T-helper 17 cell (primary cell): ENCODE measurements at places on chromosomes 2 and 18. TPM values are rescaled to one million over a fixed set of nuclear protein-coding genes. Genes with fewer than 3 reads are reported as not detected.

DNA sequence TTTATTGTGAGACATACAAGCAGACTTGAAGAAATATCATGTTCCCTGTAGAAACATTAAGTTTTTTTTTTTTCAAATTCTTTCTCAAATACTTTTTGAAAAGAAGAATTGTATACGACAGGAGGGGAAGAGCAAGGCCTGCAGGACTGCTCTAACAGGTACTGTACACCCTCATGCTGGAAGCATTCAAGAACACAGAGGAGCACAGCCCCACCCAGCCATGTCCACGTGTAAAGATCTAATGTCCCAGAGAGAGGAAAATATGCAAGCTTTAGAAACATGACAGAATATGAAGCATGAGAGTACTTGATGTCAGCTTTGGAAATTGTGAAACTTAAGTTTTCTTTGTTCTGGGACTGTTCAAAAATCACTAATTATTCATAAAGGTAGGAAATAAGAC, 191.6 kb downstream of the TTC32 start:
- H3K4me3 ChIP-seq: no peak overlapping the region
- H3K27ac ChIP-seq: no peak overlapping the region
- no peaks in the 10 kb centered on the region for H3K36me3 ChIP-seq
- H3K4me1 ChIP-seq: no peaks in the 10 kb centered on the region

DNA sequence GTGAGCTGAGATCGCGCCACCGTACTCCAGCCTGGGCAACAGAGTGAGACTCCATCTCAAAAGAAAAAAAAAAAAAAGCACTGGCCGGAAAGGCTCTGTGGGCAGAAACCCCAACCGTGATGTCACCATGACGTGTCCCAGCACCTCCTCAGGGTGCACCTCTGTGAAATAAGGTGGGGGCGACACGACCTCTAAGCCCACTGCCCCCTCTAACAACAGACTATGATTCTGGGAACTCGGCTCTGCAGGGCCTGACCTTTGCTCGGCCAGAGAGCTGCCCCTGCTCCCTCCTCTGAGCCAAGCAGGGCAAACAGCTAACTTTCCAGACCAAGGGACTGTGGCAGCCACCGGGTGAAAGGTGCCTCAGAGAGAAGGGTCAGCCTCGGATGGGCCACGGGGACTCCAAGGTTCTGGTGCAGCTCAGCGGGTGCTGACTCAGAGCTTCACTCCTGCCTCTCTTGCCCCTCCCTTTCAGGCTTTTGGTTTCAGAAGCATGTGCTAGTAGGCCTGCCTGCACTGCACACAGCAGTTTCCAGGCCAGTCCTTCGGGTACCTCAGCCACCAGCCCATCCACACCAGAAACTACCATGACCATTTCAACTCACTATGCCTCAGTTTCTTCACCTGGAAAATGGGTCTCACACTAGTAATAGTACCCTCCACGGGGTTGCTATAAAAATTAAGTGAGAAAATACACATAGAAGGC, 8.0 kb downstream of the TMBIM1 start:
- H3K4me1 ChIP-seq: peaks cover 62% of the 10 kb centered on the region
- H3K36me3 ChIP-seq: peaks cover 3% of the 10 kb centered on the region
- H3K27ac ChIP-seq: peak overlapping the region; percentile 99
- DNase-seq: no peak
- H3K4me3 ChIP-seq: peak overlapping the region; percentile 94

DNA sequence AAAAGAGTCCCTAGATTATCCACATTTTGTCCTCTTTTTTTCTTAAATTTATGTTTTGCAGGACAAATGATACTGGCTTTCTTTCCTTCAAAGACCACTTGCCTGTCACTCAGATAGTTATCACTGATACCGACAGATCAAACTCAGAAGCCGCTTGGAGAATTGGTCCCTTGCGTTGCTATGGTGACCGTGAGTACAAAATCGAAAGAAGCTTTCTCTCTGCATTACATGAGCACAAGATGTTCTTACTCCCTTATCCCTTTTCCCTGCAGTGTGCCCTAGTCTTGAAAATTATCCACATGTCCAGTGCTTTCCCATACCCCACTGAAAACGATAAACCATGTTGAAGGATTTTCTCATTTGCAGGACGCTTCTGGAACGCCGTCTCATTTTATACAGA, 738.5 kb downstream of the CNTNAP5 start:
- H3K4me3 ChIP-seq: no peak overlapping the region
- no peak for DNase-seq
- H3K4me1 ChIP-seq: no peaks in the 10 kb centered on the region
- H3K36me3 ChIP-seq: no peaks in the 10 kb centered on the region
- no peak overlapping the region for H3K27ac ChIP-seq
- no peaks in the 10 kb centered on the region for H3K27me3 ChIP-seq

DNA sequence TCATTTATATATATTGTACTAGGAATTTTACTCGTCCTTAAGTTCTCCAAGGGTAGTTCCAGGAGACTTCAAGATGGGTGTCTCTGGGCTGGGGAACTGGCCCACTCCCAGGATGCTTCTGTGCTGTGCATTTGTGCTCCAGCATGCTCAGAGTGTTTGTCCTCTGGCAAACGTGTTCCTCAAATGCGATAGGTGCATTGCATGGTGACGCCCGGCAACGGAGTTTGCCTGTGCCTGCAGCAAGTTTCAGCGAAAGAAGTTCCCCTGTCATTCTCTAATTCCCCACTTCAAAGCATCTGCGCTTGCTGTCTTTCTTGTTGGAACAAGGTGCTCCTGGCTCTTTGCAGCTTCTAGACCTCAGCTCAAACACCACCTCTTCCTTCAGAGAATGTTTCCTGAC, 465.1 kb downstream of the GALR1 start:
- no peaks in the 10 kb centered on the region for H3K4me1 ChIP-seq
- DNase-seq: no peak
- no peak overlapping the region for H3K4me3 ChIP-seq
- no peaks in the 10 kb centered on the region for H3K36me3 ChIP-seq

GRB14 gene
- total RNA-seq: 0.91 TPM

DNA sequence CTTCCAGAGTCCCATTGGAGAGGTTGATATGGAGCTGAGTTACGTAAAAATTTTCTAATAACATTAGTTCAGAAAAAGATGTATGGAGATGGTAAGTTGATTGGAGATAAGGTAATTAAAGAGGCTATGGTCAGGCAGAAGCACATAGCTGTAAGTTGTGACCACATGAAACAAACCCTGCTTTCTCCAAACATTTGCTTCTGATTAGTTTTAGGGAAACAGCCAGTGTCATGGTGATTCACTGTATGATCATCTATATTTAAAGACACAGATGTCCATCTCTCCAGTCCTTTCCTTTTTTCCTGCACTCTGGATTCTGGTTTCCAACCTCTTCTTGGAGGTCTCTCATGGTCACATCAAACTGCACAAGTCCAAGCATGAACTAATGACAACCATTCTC, 1550.8 kb upstream of the PIK3C3 start:
- no peaks in the 10 kb centered on the region for H3K36me3 ChIP-seq
- H3K4me3 ChIP-seq: no peak overlapping the region
- no peaks in the 10 kb centered on the region for H3K4me1 ChIP-seq
- no peak for DNase-seq
